ENCODE measurements at places on chromosomes 2 and 18.

GRCh38 chr2:232174662-232175061 lies 203.9 kb upstream of the ALPP start:
- no peak for DNase-seq

DNA sequence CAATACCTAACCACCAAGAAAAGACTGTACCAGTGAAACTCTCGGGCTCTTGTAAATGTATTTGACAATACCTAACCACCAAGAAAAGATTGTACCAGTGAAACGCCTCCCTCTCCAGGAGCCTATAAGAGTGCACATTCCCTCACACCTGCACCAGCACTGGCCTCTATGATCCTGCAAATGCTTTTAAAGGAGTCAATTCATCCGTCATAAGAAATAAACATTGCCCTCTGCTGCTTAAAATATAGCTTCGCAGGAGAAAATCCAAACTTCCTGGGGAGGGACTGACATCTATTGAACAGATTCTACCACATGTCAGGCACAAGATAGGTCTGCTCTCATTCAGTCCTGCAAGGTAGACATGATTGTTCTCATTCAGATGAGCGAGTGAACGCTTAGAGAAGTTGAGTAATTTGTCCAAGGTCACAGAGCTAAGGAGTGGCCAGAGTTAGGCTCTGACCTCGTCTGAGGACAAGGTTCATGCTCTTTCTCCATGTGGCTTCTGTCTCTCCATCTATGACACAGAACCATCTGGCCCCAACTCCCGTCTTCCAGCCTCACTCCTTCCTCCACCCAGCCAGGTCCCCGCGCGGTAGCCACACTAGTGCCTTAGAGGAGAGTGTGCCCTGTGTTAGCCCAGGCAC lies 38.7 kb downstream of the MCFD2 start:
- peak; percentile 81 for DNase-seq

GRCh38 chr2:160005908-160006307 lies 56.5 kb downstream of the PLA2R1 start:
- DNase-seq = no peak

- peak; percentile 75 for DNase-seq
These were observed 127.9 kb upstream of the PGAP1 start for GRCh38 chr2:197054437-197054836.

DNA sequence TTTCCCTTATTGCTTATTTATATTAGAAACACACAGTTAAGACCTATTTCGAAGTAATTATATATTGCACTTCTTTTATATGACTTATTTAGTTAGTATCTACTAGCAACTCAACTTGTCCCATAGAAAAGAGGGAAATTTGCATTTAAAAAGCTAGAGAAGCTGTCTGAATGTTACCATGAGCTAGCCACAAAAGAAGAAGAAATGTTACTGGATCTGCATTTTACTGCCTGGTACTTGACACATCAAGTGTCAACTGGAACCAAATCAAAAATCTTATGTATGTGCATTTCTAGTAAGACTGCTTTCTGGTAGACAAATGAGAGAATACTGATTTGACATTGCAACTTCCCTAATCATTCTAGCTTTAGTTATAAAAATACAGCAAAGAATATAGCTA lies 424.6 kb upstream of the VRK2 start:
- DNase-seq = no peak

DNA sequence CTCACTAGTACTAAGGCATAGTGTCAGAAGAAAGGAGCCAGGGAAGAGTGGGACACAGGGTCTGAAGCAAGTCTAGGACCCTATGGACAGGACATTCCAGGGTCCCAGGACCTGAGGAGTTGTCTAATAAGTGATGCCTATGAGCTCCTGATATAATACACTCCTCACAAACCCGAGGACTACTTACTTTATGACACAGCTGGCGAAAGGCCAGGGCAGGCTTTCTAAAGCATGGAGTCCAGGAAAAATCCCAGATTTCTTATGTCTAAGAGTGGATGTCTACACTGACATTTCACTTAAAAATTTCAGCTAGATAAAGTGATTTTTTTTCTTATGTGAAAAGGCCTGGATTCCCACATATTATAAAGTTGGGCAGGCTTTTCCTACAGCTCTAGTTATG lies 502.2 kb upstream of the SETBP1 start:
- no peak for DNase-seq

DNA sequence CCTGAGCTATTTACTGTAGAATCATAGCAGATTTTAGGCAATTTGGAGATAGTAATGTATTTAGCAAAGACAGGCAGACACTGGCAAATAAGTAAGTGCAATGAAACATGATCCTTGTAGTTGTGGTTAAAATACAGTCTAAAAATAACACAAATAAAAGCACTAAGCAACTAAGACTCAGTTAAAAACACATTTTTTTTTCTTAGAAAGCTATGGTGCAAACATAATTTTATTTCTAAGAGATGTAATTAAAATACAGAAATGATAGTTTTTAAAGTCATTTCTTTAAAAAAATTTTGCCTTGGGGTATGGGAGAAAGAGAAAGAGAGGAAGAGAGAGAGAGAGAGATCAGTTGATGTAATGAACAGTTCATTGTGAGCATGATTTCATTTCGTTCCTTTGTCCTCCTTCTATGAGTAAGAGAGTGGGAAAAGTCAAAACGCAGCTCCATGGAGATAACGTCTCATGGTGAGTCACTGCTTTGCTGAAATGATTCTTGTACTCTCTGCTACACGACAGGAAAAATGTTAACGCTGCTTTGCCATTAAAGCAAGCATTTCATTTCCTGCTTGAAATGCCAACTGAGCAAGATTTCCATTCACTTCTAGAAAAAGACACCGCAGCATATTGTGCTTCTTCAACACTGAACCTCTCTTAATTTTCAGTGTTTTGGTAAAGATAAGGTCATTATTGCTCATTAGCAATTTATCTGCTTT lies 61.3 kb upstream of the PGAP1 start:
- DNase-seq = peak; percentile 95

- no peak for DNase-seq
These were observed 31.9 kb upstream of the ATP6V1B1 start for GRCh38 chr2:70903641-70904340.

GRCh38 chr18:50358844-50359243 lies 16.0 kb upstream of the SKA1 start:
- DNase-seq = no peak

GRCh38 chr18:74351354-74351753 lies 35.7 kb downstream of the C18orf63 start:
- no peak for DNase-seq

DNA sequence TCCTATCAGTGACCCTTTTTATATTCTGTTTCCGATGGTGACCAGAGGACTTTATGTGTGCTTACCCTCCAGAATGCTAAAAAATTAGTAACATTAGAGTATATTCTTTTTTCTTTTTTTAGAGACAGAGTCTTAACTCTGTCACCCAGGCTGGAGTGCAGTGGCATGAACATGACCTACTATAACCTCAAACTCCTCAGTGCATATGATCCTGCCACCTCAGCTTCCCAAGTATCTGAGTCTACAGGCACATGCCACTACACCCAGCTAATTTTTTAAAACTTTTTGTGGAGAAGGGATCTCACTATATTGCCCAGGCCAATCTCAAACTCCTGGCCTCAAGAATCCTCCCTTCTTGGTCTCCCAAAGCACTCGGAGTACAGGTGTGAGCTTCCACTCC lies 74.6 kb downstream of the MALT1 start:
- DNase-seq = no peak

DNA sequence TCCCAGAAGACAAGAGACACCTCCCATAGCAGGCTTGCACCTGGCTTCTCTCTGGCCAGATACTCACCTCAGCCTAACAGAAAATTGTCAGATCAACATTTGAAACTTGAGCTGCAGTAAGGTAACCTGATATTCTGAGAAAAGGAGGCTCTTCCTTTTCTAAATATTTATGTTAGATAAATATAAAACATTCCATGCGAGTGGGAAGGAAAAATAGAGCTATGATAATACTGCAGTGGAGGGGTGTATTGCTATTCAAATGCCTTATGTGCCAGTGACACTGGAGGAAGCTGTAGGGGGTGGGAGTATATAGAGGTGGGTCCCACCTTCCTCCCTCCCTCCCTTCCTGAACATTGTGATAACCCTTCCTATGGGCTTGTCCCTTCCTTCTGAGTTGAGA lies 515.5 kb upstream of the CHAC2 start:
- no peak for DNase-seq

DNA sequence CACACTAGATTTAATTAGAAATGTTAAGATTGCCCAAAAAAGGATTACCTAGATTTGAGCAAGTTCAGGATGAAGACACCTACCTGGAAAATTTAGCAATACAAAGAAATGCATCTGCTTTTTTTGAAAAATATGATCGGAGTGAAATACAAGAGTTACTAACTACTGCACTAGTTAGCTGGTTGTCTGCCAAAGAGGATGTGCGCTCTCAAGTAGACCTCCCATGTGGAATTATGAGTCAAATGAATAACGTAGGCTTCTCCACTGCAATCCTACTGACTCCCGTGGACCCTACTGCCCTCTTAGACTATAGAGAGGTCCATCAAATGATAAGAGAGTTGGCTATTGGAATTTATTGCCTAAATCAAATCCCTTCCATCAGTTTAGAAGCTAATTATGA lies 2.0 kb downstream of the ANKAR start:
- DNase-seq = no peak

GRCh38 chr18:48979944-48980890 lies 29.5 kb upstream of the SMAD7 start:
- DNase-seq = peak; percentile 21

DNA sequence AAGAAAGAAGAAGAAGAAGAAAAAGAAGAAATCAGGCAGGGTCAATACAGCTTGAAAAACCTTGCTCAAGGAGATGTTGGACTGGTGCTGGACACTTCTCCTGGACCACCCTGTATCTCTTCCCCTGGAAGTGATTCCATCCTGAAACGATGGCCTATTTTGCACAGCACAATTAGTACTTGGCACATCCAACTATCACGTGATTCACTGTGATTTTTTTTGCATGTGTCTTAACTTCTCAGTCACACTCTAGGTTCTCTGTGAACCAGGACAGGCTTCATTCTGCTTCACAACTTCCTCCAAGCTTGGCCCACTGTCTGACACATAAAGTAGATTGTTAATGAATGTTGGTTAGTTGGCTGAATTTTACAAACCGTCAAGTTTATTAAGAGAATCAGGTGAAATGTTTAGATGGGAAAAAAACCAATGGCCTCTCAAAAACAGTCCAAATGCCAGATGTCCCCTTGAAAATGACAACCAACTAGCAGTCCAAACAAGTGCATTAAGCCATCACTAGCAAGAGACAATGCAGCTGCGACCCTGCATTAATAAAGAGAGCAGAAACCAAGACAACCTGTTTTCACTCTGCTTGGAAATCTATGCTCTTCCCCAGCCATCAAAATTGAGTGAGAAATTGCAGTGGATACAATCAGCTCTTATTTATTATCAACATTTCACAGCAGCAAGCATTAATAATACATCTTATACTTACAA lies 300.0 kb upstream of the CHAC2 start:
- DNase-seq = no peak
